ENCODE measurements at places on chromosomes 2 and 18. TPM values are rescaled to one million over a fixed set of nuclear protein-coding genes. Genes with fewer than 3 reads are reported as not detected.
A peak's percentile ranks its signal among the peaks of the same experiment; 100 is the strongest.

- peaks cover 10% of the 10 kb centered on the region for H3K27me3 ChIP-seq
- no peaks in the 10 kb centered on the region for H3K4me1 ChIP-seq
- no peak overlapping the region for H3K4me3 ChIP-seq
- DNase-seq: no peak
- no peak overlapping the region for H3K27ac ChIP-seq
- H3K36me3 ChIP-seq: no peaks in the 10 kb centered on the region
Observed at GRCh38 chr2:62184512-62185230, 11.2 kb upstream of the B3GNT2 start.

GRCh38 chr2:100544911-100545596 lies 17.7 kb upstream of the PDCL3 start:
- DNase-seq: no peak
- no peak overlapping the region for H3K27ac ChIP-seq
- H3K27me3 ChIP-seq: peaks cover 20% of the 10 kb centered on the region
- H3K4me3 ChIP-seq: no peak overlapping the region
- no peaks in the 10 kb centered on the region for H3K36me3 ChIP-seq

DNA sequence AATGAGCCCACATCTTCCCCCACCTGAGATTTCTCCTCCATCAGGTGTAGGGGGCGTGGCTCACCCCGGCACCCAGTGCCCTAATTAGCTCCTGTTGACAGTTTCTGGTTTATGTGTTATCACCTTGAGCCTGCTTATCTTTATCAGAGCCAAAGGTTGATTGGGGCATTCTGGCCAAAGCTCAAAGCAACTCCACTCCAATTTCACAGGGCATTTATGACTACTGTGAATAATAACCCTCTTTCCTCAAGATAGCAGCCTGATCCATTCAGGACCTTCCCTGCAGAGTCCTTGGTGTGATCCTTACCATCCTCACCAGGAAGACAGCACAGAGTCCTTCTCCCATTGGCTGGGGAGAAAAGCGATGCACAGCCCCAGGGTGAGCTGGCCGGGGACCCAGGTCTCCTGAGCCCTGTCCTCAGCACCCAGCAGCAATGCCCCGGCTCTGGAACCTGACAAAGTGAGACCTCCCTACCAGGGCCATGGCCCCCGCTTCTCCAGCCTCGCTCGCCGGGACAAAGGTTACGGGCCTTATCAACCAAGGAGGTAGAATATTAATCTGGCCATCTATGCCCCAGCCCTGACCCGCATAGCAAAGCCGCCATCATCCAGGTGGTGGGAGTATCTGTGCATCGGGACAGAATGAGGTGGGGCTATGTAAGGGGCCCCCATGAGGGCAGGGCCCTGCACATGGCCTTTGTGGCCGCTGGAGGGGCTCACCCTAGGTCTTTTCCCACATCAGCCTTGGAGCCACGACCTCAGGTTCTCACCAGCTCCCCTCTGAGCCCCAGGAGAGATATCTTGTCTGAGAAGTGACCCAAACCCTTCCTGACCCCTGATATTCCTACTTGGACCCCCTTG lies 64.5 kb downstream of the ZFP36L2 start:
- peak overlapping the region; percentile 42 for H3K27ac ChIP-seq
- no peaks in the 10 kb centered on the region for H3K27me3 ChIP-seq
- H3K4me3 ChIP-seq: no peak overlapping the region
- H3K4me1 ChIP-seq: peaks cover 56% of the 10 kb centered on the region
- no peaks in the 10 kb centered on the region for H3K36me3 ChIP-seq
- no peak for DNase-seq

DNA sequence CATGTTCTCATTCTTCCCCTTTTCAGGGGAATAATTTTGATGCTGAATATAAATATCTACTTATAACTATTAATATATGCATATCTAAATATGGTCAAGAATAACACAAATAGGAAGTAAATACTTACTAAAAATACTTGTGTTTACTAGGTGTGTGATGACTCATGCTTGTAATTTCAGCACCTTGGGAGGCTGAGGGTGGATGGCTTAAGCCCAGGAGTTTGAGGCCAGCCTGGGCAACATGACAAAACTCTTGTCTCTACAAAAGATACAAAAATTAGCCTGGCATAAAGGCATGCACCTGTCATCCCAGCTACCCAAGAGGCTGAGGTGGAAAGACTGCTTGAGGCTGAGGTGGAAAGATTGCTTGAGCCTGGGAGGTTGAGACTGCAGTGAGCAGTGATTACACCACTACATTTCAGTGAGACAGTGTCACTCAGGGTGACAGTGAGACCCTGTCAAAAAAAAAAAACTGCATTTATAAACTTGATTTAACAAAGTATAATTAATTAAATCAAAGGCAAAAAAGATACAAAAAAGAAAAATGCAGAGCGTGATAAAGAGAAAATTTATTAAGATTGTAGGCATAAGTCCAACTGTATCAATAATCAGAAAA lies 703.1 kb upstream of the VRK2 start:
- H3K27me3 ChIP-seq: no peaks in the 10 kb centered on the region
- no peak overlapping the region for H3K4me3 ChIP-seq
- H3K36me3 ChIP-seq: no peaks in the 10 kb centered on the region
- H3K4me1 ChIP-seq: no peaks in the 10 kb centered on the region
- H3K27ac ChIP-seq: no peak overlapping the region

GRCh38 chr2:17538022-17538843 lies 2.3 kb upstream of the VSNL1 start:
- H3K27ac ChIP-seq: no peak overlapping the region
- no peak for DNase-seq
- H3K4me3 ChIP-seq: peak overlapping the region; percentile 35
- H3K36me3 ChIP-seq: no peaks in the 10 kb centered on the region

DNA sequence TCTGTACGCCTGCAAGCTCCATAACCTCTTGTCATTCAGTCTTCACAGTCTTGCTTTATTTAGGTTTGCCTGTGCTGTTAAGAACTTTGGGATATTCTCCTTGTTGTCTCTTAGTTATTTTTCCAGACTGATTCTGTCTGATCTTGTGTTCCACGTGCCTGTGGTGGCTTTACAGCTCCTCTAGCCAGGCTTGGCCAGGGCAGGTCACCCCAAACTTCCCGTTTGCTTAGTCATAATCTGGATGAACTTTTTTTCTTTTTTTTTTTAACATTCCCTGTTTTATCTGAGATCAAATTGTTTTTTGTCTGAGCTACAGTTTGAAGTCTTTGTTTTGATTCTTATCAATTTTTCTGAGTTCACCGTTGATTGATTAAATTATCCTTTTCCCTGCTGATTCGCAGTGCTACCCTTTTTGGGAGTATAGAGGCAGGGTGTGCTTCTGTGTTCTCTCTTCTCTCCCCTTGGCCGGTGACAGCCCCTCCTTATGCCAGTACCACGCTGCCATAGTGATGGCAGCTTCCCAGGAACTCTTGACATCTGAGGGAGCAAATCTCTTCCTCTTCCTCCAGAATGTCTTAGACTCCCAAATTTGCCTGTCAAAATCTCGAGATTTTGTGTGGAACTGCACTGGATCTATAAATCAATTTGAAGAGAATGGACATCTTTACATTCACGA lies 2.5 kb downstream of the SP100 start:
- DNase-seq: peak; percentile 57
- peak overlapping the region; percentile 95 for H3K4me3 ChIP-seq
- peak overlapping the region; percentile 56 for H3K27ac ChIP-seq

GRCh38 chr2:127229555-127229954 lies 9.5 kb upstream of the CYP27C1 start:
- H3K36me3 ChIP-seq: no peaks in the 10 kb centered on the region
- H3K4me3 ChIP-seq: no peak overlapping the region
- no peak for DNase-seq

DNA sequence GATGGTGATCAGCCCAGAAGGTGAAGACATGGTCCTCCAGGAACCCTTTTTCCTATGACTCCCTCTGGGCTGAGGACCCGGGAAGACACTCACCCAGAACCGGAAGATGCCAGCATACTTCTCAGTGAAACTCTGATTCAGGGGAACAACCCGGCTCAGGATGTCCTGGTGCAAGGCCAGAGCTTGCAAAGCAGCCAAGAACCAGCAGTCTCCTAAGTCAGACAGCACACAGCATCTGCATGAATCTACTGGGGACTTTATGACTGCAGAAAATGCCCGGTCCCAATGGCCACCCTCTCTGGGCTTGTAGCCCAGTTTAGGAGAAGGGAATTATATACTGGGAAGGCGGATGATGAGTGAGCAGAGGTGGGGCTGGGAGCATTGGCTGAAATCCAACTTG lies 15.3 kb downstream of the CAPN14 start:
- no peaks in the 10 kb centered on the region for H3K4me1 ChIP-seq
- peak; percentile 35 for DNase-seq
- H3K27me3 ChIP-seq: no peaks in the 10 kb centered on the region
- H3K4me3 ChIP-seq: no peak overlapping the region
- no peaks in the 10 kb centered on the region for H3K36me3 ChIP-seq

DNA sequence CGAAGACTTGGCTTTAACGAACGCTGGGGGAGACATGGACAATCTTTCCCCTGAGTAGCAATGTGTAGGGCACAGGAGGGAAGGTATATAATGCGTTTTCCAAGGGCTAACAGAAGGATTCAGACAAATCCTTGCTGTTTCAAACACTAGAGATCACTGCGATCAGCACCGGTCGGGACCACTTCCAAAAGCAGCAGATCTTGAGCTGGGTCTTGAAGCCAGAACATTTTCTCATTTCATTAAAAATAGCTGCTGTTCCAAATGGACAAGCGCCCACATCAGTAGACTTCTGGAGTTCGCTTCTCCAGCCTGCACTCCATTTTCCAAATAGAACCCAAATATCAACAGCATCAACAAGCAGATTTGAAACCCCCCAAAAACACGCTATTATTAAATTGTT lies 65.1 kb upstream of the MAPRE2 start:
- H3K27ac ChIP-seq: no peak overlapping the region
- DNase-seq: no peak
- H3K4me3 ChIP-seq: peak overlapping the region; percentile 82
- no peaks in the 10 kb centered on the region for H3K36me3 ChIP-seq
- H3K4me1 ChIP-seq: peaks cover 23% of the 10 kb centered on the region

- no peak overlapping the region for H3K4me3 ChIP-seq
- H3K27ac ChIP-seq: no peak overlapping the region
- DNase-seq: no peak
- no peaks in the 10 kb centered on the region for H3K27me3 ChIP-seq
- H3K36me3 ChIP-seq: no peaks in the 10 kb centered on the region
Observed at GRCh38 chr2:132815516-132815915, 145.5 kb upstream of the LYPD1 start.

DNA sequence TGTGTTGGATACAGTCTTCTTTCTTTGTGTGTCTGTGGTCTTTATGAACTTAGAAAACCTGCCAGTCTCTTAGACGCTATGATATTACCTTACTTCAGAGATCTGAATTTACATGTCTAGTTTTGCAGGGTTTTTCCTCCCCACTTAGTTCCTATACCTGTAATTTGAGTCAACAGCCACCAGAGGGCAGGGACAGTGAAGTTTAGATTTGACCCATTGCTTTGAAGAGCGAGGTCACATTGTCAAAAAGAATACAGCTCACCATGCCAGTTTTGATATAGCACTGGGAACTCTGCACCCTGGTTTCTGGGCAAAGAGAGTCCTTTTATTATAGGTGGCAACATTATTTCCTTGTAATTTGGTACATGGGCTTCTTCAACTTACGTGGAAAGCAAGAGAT lies 102.3 kb downstream of the MAPK4 start:
- H3K27ac ChIP-seq: no peak overlapping the region
- no peak overlapping the region for H3K4me3 ChIP-seq
- no peak for DNase-seq
- H3K27me3 ChIP-seq: no peaks in the 10 kb centered on the region
- no peaks in the 10 kb centered on the region for H3K36me3 ChIP-seq
- no peaks in the 10 kb centered on the region for H3K4me1 ChIP-seq

DNA sequence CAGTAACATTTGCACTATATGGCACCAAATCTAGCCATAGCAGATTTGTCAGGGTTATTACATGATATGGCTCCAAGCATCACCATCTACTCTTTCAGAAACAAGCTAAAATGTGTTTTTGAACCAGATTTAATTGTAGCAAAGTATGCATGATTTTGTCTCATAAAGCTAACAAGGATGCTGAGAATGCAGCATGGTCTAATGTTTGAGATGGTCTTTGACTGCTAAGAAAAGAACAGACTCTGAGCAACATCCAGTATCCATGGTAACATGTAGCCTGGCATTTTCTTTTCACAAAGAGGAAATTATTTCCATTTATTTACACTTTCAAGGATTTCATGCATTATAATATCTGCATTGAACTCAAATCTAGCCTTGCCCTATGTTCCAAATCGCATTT lies 206.5 kb downstream of the PDE1A start:
- H3K4me1 ChIP-seq: no peaks in the 10 kb centered on the region
- DNase-seq: no peak
- no peak overlapping the region for H3K4me3 ChIP-seq
- no peaks in the 10 kb centered on the region for H3K27me3 ChIP-seq

DNA sequence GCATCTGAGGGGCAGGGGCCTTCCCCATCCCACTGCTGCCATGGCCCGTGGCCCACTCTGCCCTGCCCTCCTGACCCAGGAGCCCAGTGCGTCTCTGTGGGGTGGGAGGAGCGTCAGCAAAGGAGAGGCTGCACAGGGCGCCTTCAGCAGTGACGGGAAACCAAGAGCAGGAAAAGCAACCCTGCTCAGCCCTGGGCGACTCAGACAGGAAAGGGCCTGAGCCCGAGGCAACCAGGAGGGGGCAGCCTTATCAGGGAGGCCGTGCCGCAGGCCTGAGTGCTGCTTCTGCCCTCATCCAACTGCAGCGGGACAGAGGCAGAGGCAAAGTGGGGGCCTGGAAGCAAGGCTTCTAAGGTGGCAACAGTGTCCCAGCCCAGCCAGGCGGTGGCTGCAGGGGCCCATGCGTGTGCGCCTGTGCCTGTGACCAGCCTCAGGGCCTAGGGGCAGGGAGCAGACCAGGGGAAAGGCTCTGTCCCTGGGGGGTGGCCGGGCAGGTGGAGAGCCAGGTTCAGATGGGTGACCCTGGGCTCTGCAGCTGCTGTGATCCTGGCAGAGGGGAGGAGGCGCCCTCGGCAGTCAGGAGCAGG lies 23.3 kb upstream of the ALPI start:
- no peak overlapping the region for H3K4me3 ChIP-seq
- H3K27me3 ChIP-seq: peaks cover 4% of the 10 kb centered on the region
- H3K36me3 ChIP-seq: no peaks in the 10 kb centered on the region

DNA sequence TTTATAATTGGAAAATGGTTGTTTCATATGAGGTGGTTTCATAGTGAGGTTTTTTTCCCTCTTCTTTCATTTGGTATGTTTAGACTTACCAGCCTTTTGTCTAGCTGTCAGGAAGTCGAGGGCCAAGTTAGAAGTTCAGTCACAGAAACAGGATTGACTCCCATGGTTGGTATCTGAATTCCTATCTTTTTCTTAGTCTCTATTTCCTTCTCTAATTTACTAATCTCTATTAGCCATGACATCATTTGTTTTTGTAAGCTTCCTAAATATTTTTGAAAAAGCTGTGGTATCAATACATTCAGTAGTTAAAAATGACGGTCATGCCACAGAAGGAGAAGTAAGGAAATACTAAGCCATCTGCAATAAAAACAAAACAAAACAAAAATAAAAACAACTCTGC lies 206.9 kb downstream of the CCDC85A start:
- H3K4me3 ChIP-seq: no peak overlapping the region
- no peaks in the 10 kb centered on the region for H3K27me3 ChIP-seq
- H3K36me3 ChIP-seq: no peaks in the 10 kb centered on the region
- H3K27ac ChIP-seq: no peak overlapping the region

GRCh38 chr2:177265824-177266817 lies 1.6 kb upstream of the NFE2L2 start:
- H3K4me3 ChIP-seq: peak overlapping the region; percentile 89
- H3K27me3 ChIP-seq: no peaks in the 10 kb centered on the region
- peak; percentile 74 for DNase-seq
- H3K4me1 ChIP-seq: peaks cover 53% of the 10 kb centered on the region
- H3K27ac ChIP-seq: peak overlapping the region; percentile 100

Gene SEMA4F
- total RNA-seq: 3.5 TPM

Gene AQP12A
- not detected for total RNA-seq

Gene HYCC2
- 24.4 TPM for total RNA-seq

Gene CHRNG
- not detected for total RNA-seq

Gene PPP1R1C
- not detected for total RNA-seq

Gene MEMO1
- total RNA-seq: 65.8 TPM

Gene RPRM
- not detected for total RNA-seq

Gene ATOH8
- total RNA-seq: not detected

Measured in activated CD4-positive, alpha-beta T cell treated with anti-CD3 and anti-CD28 coated beads, Interleukin-2, amount 10 ng/mL, durations not matched to agents 24 days and 14 days (primary cell).